Fibroblast of villous mesenchyme (primary cell): ENCODE measurements at places on chromosomes 12 and 14.

- DNase-seq = peak; percentile 51
Observed at GRCh38 chr14:65210118-65210821, 108.0 kb upstream of the MAX start.

DNA sequence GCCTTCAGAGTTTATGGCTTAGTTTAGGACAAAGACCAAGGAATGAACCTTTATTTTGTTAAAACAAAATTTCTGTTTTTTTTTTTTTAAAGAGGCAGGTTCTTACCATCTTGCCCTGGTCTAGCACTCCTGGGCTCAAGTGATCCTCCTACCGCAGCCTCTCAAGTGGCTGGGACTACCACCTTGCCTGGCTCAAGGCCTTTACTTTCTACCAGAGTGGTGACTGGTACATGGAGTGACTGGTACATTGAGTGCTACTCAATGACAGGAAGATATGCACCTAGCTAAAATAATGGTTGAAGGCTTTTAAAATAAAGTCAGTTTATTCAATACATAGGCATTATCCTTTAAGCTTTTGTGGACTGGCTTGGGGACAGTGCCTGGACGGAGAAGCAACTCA lies 32.6 kb downstream of the PRICKLE1 start:
- DNase-seq = no peak

- peak; percentile 19 for DNase-seq
Observed at GRCh38 chr14:32074887-32075572, 2.1 kb upstream of the ARHGAP5 start.

DNA sequence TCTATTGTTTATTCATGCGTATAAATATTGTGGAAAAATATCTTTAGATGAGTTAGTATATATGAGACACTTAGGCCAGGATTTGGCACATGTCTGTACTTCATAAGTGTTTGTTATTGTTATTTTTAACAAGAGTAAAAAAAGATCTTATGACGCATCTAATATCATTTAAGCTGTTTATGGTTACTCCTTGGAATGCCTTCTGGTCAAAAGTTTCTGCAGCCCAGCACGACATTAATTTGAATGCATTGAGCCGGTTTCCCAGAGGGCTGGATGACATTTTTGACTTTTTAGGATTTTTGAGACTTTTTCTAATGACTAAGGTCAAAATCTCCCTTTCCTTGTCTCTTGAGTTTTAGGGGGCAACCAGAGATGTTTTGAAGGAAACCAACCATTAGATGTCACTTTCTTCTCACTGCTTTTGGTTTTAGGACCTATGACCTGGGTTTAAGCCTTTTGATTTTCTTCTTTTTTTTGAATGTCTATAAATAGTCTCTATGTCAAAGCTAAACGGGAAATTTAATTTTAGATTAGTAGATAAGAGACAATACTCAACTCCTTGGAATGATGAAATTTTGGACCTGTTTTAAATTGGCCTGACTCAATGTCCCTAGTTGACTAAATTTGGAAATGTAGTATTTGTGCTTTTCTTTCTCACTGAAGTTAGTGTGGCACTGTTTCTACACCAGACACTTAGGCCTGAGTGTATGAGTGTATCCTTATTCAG lies 215.5 kb downstream of the AEBP2 start:
- peak; percentile 84 for DNase-seq

- DNase-seq = no peak
Observed at GRCh38 chr12:42432517-42433140, 106.7 kb downstream of the PPHLN1 start.

GRCh38 chr14:22313172-22313801 lies 275.7 kb downstream of the DAD1 start:
- no peak for DNase-seq

GRCh38 chr12:28793581-28794151 lies 355.4 kb upstream of the FAR2 start:
- DNase-seq = no peak

DNA sequence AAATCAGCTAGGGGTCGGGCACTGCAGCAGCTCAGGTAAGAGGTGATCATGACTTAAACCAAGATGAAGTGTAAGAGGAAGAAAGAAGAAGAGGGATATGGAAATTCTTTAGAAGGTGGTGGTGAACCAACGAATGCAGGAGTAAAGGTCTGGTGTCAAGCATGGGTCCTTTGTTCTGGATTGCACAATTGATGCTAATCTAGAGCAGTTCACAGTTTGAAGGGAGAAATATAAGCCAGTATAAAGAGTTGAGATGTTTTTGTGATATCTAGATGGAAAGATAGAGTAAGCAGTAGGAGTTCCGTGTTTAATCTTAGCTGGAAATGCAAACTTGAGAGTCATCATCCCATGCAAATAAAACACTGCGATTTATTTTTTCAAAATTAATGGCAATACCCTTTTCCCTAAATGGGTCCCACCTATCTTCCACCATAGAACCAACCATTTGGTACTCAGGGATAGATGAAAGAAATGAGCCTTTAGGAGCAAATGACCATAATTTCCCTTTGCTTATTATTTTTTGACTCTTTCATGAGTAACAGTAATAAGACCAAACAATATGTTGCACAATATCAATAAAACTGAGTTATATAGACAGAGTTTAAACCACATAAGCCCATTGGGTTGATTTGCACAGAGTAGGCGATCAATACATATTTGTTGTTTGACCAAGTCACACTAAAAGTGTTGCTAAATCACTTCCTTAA lies 15.0 kb upstream of the MGP start:
- DNase-seq = peak; percentile 23

DNA sequence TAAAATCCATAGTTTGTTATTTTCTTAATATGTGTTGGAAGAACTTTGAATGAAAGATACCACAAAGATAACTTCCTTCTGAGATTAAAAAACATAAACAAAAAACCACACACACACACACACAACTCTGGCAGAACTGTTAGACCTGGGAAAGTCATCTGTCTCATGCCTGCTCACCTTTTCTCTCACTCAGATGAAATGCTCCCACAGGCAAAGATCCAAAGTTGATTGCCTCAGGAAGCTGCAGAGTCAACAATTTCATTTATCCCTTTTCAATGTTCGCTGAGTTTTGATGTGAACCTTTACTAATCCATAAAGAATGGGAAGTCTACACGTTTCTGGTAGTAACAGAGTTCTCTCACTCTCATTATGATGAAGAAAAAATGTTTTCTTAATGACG lies 112.0 kb downstream of the DENND5B start:
- no peak for DNase-seq

DNA sequence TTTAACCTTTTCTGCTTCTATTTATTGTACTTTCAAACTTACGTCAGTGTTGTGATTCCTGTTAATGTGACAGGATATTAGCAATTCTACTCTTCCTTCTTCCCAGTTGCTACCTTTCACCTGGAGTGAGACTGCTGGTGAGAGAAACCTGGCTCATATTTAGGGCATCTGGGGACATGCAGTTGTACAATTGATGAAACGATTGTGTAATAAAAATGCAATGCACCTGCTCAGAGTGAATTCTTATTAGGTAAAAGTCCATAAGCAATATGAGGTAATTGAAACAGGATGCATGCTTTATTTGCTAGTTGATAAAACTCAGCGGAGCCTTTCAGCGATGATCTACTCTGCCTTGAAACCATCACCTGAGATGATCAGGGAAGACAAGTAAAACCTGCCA lies 116.1 kb upstream of the FBXO33 start:
- no peak for DNase-seq

GRCh38 chr12:96164951-96165811 lies 29.0 kb upstream of the ELK3 start:
- DNase-seq = no peak

GRCh38 chr12:64585104-64585503 lies 25.2 kb upstream of the RASSF3 start:
- DNase-seq = peak; percentile 26

DNA sequence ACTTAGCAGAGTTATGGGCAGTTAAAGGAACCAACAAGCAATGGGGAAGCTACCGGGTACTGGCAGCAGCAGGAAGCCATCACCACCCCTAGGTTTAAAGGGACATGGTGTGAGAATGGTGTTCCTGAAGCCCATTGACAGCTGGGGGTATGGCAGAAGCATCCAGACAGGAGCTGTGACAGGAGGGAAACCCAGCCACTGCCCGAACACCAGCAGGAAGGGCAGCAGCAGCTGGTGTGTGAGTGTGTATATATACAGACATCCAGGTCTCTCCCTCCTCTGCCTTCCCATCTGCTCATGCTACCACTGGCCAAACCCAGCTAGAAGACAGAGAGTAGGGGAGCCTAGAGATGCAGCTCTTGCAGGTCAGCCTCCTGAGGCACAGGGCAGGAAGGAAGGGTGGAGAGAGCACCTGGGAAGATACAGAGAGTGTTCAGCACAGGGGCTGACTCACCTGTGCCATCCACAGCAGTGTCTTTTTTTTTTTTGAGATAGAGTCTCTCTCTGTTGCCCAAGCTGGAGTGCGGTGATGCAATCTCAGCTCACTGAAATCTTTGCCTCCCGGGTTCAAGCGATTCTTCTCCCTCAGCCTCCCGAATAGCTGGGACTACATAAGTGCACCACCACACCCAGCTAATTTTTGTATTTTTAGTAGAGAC lies 9.2 kb upstream of the ADCK1 start:
- no peak for DNase-seq

DNA sequence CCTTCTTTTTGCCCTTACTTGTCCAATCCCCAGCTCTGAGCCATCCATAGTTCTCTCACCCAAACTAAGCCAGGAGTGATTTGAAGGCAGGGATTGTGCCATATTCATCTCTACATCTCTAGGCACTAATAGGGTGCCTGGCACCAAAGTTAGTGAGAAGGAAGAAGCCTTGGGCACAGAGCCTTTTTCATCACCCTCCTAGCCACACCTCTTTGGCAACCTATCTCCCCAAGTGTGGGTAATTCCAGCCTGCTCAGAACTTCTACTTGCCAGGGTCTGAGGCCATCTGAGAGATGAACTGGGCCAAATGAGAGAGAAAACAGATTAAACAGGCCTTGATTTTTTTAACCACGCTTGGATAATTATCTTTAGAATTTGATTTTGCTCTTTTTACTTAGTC lies 61.3 kb downstream of the PHLDA1 start:
- no peak for DNase-seq

DNA sequence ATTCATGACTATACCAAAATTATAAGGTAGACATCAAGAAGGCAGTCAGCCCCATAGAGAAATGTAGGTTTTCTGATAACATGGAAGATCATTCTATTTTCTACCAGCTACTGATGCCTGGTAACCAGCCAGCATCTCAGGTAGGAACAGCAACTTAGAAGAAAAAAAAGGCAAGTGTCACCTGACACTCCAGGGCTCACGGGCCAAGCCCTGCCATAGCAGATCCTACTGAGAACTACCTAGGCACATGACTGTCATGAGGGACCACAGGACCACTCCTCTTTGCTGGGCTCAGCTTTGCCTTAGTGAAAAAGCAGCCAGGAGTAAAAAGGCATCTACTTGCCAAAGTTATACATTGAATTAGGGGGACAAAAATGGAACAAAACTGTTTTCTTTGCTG lies 33.4 kb downstream of the CORO1C start:
- no peak for DNase-seq

GRCh38 chr12:31019976-31020375 lies 53.7 kb upstream of the DDX11 start:
- DNase-seq = no peak

GRCh38 chr14:70708717-70709570 lies 67.2 kb downstream of the TTC9 start:
- DNase-seq = no peak

- no peak for DNase-seq
Observed at GRCh38 chr14:94111276-94112095, 950 bp downstream of the IFI27 start.

- DNase-seq = no peak
Observed at GRCh38 chr12:88763536-88764100, 183.3 kb upstream of the KITLG start.

DNA sequence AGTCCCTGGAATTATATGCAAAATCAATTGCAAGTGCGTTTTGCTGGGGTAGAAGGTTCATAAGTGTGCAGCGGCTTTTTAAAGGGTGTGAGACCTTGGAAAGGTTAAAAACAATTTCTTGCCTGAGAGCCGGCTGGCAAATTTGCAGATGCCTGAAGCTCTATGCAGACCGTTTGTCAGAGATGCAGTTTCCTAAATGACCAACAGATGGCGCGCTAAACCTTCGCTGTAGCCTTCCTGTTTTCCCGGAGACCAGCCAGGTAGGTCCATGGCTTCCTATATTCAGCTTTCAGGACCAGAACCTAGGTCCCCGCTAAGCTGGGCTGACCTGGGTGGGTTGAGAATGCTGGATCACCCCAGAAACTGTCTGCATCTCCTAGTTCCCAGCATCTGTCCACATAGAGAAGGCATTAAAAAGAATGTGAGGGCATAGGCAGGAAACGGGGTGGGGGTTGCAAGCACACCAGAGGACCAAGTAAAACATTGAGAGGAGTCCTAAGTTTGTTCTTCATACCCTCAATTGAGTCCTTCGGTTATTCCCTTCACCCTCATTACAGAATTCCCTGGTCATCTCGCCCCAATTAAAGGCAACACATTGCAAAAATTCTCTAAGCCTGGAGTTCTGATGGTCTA lies 5.7 kb upstream of the NOS1 start:
- DNase-seq = peak; percentile 61
